Stimulated activated naive CD4-positive, alpha-beta T cell (primary cell): ENCODE measurements at places on chromosomes 13 and 19.
A peak's percentile ranks its signal among the peaks of the same experiment; 100 is the strongest.

- DNase-seq = no peak
Measured at GRCh38 chr13:35600137-35600536, 123.6 kb upstream of the MAB21L1 start.

DNA sequence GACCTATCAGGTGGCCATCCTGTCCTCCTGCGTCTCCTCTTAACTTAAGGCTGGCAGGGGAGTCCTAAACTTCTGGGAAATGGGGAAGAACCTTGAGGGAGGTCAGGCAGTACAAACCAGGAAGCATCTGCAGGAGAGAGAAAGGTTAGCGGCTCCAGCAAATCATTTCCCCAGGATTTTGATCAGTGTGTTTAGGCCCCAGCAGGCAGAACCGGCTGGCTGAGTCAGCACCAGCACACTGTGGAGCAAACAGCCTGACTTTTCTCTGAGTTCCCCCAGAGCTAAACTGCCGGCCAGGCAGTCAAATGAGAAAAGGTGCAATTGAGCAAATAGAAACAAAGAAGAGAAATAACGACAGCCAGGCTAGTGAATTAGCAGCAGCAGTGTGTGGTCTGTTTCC lies 46.7 kb upstream of the MEDAG start:
- no peak for DNase-seq

- peak; percentile 58 for DNase-seq
Measured at GRCh38 chr19:9674663-9675357, at the start of gene ZNF562. Gene ZNF562 (minus strand): TSS chr19:9675100. CDS start chr19:9660744, 14,356 bp downstream.

DNA sequence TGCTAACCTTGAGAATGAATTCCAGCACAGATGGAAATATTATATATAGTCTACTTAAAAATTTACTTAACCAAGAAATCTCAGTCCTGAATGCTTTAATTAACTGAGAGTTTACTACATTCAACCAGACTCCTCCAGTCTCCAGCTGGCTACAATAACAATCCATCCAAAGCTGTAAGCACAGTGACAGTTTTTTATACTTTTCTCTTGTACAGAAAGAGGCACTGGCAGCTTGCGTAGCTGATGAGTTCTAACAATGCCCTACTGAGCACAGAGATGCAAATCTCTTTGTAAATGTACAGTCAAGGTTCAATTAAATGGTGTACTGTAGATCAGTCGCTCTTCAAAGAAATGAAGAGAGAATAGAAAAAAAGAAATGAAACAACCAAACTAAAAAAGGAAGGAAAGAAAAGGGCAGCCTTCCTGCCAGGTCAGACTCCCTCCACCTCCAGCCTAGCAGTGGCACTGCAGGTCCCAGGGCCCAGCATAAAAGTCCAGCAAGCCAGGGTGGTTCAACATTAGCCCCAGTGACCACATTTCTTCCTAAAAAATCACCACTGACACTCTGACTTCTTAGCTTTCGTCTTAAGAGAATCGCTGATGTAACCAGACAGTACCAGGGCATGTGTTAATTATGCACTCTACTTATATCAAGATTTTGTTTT lies 88.4 kb downstream of the SACS start:
- no peak for DNase-seq

GRCh38 chr13:89375839-89376238 lies 1704.7 kb downstream of the SLITRK5 start:
- no peak for DNase-seq
